ENCODE measurements at places on chromosomes 3 and 15.
A peak's percentile ranks its signal among the peaks of the same experiment; 100 is the strongest.

GRCh38 chr3:189622629-189623028 is 8.6 kb upstream of the TP63 start:
- no peak for DNase-seq

DNA sequence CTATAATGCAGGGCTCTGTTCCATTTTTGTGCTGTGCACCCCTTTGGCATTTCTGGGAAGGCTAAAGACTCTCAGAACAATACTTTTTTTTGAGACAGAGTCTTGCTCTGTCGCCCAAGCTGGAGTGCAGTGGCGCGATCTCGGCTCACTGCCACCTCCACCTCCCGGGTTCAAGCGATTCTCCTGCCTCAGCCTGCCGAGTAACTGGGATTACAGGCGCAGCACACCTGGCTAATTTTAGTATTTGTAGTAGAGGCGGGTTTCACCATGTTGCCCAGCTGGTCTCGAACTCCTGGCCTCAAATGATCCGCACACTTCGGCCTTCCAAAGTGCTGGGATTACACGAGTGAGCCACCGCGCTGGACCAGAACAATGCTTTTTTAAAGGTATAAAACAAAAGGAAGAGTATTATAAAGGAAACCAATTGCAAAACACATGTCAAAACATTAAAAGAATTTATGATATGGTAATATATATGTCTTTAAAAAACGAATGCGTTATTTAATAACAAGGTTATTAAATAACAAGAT is 999 bp downstream of the SQOR start:
- peak; percentile 18 for DNase-seq

- DNase-seq = no peak
These were observed 65.5 kb downstream of the KAT2B start for GRCh38 chr3:20105513-20106280.

GRCh38 chr3:117580806-117581205 is 871.2 kb downstream of the TUSC7 start:
- DNase-seq = no peak

DNA sequence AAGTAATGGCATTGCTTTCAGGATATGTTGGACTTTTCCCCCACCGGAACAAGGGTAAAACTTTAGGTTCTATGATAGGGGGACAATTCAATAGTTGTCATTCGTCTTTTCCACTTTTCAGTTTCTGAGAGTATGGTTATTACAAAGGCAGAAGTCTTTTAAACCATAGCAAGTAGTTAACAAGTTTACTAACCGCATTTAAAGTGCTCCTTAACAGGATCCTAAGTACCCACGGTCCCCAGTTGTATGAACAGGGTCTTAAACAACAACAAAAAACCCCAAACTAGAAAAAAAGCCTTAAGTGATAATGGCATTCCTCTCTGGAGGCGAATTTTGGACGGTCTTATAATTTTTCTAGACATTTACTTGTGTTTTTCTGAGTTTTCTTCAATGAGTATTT is 831 bp downstream of the IFT57 start:
- no peak for DNase-seq

DNA sequence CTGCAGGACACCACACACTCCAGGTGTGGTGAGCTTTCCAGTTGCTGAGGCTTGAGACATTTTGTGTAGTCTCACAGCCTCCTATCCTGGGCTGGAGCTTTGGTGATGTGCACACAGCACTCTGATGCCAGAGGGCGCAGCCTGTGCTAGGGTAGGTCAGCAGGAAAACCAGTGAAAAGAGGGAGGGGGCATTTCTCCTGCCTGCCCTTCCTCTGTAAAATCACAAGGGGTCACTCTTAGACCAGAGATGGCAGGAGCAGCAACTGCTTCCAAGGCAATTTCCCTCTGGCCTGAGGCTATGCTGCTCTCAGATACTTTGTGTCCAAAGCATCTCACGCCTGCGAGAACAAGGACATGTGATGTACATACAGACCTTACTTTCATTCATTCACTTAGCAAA is 16.5 kb upstream of the MUSTN1 start:
- peak; percentile 31 for DNase-seq

DNA sequence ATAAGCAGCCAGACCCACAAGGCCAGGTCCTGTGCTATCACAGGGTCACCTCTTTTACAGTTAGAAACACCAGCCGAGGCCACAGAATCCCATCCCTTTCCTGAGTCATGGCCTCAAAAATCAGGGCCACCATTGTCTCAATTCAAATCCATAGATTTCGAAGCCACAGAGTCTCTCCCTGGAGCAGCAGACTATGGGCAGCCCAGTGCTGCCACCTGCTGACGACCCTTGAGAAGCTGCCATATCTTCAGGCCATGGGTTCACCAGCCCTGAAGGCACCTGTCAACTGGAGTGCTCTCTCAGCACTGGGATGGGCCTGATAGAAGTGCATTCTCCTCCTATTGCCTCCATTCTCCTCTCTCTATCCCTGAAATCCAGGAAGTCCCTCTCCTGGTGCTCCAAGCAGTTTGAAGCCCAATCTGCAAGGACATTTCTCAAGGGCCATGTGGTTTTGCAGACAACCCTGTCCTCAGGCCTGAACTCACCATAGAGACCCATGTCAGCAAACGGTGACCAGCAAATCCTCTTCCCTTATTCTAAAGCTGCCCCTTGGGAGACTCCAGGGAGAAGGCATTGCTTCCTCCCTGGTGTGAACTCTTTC is 39.6 kb downstream of the TGM4 start:
- DNase-seq = peak; percentile 77

Measured in stimulated activated CD4-positive, alpha-beta T cell treated with anti-CD3 and anti-CD28 coated beads, Interleukin-15, amount 100 ng/mL, for 24 hours (primary cell).